Pulmonary artery endothelial cell (primary cell): ENCODE measurements at places on chromosomes 7 and 10. TPM values are rescaled to one million over a fixed set of nuclear protein-coding genes. Genes with fewer than 3 reads are reported as not detected.

The GHRHR gene
- total RNA-seq: not detected in 2 replicates

The PKD2L1 gene
- not detected in 2 replicates for total RNA-seq

The HPSE2 gene
- total RNA-seq: not detected in 2 replicates

The ARHGAP22 gene
- 86.3 and 86.9 TPM in 2 replicates for total RNA-seq

The NSUN5 gene
- 5.0 and 7.8 TPM in 2 replicates for total RNA-seq

The WNT8B gene
- not detected in 2 replicates for total RNA-seq

The ADIRF gene
- 14.3 and 36.5 TPM in 2 replicates for total RNA-seq

The TSPAN33 gene
- total RNA-seq: 0.07 and 0.28 TPM in 2 replicates
